Stimulated activated CD4-positive, alpha-beta T cell treated with anti-CD3 and anti-CD28 coated beads, Interleukin-4, amount 100 ng/mL, for 4 hours (primary cell): ENCODE measurements at places on chromosomes 5 and 9.

GRCh38 chr5:15821506-15821905 is 321.5 kb downstream of the FBXL7 start:
- no peak for DNase-seq

- no peak for DNase-seq
Observed at GRCh38 chr9:92360083-92360482, 34.3 kb downstream of the CENPP start.

- no peak for DNase-seq
Observed at GRCh38 chr9:119375892-119376291, 6.7 kb upstream of the BRINP1 start.

DNA sequence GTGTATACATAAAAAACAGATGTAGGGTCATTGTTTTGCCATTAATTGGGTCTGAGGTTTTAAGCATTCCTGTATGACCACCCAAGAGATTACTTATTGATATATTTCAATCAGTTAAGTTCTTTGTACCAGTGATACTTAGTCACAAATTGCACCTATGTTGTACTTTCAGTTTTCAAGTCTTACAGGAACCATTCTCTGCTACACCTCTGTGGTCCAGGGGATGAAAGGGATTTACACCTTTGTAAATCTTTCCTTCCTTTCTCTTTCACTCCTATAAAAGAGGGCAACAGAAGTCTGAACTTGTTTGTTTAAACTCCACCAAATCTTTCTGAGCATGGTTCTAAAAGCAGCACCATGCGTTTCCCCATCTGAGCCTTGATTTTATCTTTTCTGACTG is 86.1 kb downstream of the DEPDC1B start:
- no peak for DNase-seq

DNA sequence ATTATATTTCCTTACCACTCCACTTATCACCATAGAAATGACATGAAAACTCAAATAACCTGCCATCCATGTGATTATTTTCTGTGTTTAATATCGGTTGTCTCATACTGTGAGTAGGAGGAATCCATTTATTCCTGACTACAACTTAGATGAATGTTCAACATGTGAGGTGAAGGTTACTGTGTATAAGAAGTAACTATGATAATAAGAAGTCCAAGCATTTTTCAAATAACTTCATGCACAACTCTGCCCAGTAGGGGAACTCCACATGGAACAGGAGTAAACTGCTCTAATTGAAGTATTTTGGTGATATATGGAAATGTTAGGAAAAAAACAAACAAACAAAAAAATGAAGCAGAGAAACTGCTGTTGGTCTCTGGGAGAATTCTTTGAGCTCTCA is 447.5 kb upstream of the GRIN3A start:
- DNase-seq: no peak

DNA sequence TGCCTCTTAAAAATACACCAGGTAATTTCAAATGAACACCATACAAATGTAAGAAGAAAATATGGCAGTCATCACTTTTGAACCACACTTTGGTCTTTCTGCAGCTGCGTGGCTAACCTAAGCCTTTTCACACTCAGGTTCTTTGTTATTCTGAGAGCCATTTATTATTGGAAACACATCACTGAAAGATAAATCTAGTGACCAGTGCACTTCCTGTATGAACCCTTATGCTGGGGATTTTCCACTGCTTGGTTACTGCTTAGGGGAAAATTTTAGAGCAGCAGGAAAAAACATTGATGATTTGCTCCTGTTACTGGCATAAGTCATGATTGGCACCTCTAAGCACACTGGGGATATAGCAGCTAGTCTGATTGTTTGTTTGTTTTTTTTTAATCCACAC is 58.6 kb upstream of the RANBP3L start:
- no peak for DNase-seq

GRCh38 chr9:131087354-131087893 is 8.9 kb upstream of the AIF1L start:
- no peak for DNase-seq

DNA sequence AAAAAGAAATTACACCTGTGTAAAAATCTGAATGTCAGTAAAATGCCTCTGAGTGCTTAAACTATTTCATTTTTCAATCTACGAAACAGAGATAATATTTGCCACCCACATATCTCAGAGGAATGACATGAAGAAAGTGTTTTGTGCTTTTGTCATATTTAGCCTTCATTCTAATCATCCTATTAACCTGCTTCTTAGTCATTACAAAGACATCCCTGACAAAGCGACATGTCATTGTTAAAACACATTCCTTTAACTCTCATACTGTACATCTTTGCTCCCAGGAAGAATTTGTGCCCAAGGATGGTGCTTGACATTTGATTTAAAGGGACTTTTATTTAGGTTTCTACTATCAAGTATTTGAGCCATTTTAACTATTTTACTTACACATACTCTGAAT is 275.9 kb downstream of the DMRTA1 start:
- DNase-seq: no peak

- no peak for DNase-seq
Observed at GRCh38 chr9:16524078-16524477, 346.4 kb downstream of the BNC2 start.

GRCh38 chr5:36724467-36725332 is 118.3 kb downstream of the SLC1A3 start:
- peak; percentile 32 for DNase-seq

DNA sequence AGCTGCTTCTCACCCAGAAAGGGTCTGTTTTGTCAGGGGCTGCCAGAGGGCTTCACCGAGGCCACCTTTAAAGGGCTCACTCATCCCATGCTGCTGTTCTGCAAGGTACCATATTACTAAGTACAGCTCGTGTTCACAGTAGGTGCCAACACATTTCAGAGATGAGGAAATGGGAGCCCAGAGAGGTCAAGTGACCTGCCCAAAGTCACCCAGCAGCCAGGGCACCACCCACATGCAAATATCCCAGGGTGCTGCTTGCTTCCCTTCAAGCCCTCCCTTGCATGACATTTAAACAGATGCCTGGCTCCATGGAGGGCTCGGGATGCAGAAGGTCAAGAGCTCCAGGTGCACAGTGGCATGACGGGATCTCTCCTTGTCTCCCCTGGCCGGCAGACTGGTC is 123.5 kb upstream of the SARDH start:
- DNase-seq: no peak

DNA sequence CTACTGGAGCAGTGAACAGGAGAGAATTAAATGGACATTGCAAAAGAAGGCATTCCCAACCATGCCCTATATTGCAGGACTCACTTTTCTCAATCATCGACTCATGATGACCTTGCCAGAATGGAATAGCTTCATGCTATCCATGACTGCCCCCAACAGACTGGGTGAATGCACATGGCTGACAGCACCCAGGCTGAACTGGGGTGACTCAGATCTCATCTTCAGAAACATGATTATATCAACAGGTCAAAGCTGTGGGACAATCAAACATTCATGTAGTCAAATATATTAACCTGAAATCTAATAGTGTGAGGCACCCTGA is 34.7 kb upstream of the MIER3 start:
- no peak for DNase-seq

DNA sequence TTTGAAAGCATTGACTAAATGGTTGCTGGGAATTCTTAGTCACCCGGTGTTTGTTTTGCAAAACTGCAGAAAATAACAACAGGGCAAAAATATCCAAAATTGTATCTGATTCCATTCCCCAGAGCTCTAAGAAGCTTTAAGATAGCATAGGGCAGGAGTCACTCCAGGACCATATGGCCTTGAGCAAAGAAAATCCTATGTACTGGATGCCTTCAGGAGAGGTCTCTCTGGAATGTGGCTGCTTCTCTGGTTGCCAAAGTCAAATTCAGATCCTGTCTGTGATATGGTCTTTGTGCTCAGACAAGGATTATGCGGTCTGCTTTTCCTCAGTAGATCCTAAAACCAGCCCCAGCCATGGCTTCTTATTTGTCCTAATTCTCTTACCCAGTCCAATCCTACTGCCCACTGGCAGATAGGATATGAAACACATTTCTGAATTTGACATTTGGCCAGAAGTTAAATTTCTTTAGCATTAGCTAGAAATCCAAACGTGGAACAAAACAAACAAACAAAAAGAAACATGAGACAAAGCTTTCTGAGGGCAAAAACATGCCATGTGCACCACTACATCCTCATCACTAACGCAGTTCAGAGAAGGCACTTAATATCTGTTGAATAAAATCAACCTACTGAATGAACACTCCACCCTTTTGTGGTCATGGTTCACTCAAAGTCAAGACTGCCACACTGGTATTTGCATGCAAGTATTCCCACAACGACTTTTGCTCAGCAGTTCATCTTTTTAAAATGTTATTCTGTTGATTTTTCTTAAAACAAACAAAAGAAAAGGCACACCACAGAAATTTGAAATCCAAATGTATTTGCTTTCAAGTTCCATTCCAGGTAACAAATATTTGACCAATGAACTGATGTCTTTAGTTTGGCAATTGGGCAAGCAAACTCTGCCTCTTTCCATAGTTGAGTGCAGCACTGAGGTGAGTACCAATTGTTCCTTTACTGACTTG is 165.7 kb downstream of the TRPM6 start:
- no peak for DNase-seq

GRCh38 chr9:98568234-98568908 is 140.4 kb downstream of the GABBR2 start:
- no peak for DNase-seq

DNA sequence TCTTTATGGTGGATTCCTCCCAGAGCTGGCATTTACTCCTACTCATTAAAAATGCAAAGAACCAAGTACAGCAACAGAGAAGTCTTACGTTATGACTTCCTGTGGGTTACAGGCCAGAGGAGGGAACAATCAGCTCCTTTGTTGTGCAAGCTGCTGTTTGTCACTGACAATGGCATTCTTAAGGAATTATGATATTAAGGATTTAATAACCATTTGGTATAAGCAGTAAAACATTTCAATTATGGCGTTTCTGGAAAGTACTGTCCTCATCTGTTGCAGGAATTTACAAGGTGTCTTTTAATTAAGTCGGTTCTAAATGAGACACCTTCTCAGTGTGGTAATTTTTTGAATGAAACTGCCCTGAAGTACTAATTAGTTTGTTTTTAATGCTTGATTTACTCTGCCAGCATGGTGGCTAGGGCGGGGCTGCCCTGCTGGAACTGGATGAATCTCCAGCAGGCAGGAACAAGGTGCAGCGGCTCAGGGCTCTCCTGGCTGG is 49.1 kb upstream of the VDAC1 start:
- DNase-seq: no peak

DNA sequence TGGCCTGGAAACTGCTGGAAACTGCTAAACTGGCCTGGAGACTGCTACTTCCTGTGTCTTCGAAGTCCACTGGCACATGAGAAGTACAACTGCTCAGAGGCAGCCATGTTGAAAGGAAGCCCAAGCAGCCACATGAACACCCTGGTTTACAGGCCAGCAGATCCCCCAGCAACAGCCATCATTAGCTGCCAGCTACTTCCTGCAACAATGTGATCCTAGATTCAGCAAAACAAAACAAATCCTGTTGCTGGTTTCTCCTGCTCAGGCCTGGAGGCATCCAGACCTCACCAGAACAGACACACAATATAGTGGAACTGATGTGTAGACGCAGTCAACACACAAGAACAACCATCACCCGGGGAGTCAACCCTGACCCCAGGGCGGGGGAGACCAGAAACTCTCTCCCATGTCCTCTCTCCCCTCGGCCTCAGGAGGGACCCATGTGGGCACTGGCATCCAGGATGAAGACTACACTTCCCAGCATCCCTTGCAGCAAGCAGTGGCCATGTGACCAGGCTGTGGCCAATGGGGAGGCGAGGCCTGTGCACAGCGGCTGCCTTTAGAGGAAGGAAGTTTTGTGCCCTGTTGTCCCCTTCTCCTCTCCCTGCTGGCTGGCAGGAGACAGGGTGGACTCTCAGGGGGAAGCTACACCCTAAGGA is 9.2 kb upstream of the LCN15 start:
- DNase-seq: no peak

DNA sequence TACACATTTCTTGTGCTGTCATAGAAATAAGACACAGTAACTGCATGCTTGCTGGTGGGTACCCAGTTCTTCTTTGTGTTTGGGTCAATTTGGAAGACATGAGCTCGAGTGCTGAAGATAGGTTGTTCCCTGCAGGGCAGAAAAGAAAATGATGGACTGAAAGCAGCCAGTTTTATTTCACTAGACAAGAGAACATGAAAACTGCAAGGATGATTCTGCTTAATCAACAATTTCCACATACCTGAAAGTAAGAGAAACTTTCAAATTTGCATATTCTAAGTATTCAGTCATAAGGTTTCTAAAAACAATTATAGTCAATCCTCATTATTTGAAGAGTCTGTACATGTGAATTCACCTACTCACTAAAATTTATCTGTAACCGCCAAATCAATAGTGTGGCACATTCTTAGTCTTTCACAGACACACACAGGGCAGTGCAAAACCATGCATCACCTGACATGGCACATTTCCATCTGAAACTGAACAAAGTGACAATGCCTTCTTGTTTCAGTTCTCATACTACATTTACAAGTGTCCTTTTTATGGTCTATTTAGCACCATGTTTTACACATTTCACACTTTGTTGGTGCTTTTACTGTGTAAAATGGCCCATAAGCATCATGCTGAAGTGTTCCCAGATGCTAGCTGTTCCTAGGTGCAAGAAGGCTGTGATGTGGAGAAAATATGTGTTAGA is 56.9 kb downstream of the HOMER1 start:
- DNase-seq: no peak

DNA sequence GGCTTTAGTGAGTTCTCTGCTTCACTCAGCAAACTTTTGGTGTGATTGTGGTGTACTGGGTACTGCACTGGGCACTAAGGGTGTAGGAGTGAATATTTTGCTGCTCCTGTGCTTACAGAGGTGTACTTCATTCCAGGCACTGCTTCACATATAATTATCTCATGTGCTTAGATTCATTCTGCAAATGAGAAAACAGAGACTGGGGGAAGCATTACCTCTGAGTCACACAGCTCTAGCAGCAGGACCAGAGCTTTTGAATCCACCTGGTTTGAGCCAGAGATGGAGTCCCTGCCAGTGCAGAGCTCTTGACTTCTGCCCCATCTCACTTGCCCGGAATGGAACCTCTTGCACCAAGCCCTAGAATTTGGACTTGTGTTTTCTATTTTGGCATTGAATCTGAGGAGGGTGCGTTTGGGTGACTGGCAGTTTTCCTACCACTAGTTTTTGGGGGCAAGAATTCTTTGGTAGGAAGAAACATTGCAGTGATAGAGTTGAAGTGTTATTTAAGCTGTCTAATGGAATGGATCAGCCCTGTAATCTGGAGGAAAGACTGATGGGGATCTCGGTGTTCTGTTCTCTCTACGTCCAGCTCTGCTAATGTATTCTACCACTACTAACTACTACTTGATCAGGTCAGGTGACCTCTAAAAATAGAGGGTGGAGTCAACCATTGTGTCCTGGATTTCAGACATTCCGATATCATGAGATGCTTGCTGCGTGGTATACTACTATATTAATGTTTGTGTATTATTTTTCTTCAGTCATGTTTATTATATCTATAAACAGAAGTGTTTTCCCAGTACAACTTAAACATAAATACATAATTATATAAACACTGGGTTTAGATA is 2.5 kb downstream of the ARHGAP26 start:
- no peak for DNase-seq

DNA sequence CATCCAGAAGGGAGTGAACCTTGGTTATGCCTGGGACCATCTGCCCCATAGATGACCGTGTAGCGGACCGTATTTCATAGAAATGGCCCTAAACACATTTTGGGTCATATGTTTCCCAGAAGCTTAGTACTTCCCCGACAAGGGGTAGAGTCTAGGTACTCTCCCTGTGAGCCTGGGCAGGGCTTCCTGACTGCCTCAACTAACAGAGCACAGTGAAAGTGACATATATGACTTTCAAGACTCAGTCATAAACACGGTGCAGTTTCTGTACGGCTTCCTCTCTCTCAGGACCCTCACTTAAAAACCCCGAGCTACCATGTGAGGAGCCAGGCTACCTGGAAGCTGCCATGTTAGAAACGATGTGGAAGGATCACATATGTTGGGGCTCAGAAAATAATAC is 20.9 kb downstream of the C9orf57 start:
- no peak for DNase-seq

GRCh38 chr5:115325296-115325959 is 29.0 kb upstream of the CCDC112 start:
- DNase-seq: no peak
